Fibroblast of skin of abdomen (primary cell): ENCODE measurements at places on chromosomes 7 and 10.
A peak's percentile ranks its signal among the peaks of the same experiment; 100 is the strongest.

- peak; percentile 44 for DNase-seq
Observed at GRCh38 chr10:103278862-103279298, 1.9 kb downstream of the INA start.

DNA sequence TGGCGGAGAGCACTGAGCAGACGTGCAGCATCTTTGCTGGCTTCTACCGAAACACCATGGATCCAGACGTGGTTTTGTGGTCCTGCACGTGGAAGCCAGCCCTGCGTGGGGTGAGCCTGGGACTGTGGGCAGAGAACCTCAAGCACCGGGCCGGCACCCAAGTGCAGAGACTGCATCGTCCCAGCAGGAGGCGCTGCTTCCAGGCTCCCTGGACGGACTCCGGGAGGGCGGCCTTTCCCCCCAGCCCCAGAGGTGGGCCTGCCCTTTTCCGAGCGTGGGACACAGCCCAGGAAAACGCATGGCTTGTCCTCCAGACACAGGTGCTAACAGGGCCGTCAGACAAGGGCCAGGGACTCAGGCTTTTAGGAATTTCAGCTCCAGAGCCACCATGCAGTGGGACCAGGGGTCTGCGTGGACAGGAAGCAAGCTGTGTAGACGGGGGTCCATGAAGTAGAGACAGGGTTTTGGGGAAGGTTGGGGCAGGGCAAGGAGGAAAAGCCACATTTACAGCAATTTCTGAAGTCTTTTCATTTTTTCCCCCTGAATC lies 303.9 kb downstream of the WDR37 start:
- DNase-seq: peak; percentile 32

DNA sequence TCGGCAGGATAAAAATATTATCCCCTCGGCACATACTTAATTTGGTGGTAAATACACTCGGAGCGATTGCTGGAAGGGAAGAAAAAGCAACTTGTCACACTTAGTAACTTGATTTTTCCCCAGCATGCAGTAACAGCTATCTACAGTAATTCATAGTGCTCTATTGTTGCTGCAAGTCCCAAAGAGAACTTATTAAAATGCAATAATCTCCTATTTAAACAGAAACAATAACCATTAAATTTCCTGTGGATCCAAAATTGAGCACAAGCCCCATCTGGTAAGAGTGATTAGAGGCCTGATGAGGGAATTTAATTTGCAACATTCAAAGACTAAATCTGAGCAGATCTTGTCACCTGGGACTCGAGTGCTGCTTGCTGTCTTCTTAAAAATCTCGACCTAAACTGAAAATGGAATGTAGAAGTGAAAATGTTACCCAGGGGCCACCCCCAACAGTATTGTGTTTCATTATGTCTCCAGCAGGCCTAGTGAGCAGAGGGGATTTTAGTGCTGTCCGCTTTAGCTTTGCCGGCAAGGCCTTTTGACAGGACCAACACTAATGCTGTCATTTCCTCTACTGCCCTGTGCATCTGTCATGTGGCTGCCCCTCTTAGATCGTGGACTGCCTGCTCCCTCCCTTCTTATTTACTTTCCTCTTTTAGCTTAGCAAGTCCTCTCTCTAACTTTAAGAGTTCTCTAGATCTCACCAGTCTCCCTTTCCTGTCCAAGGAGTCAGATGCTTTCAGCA lies 639.7 kb downstream of the AUTS2 start:
- no peak for DNase-seq

DNA sequence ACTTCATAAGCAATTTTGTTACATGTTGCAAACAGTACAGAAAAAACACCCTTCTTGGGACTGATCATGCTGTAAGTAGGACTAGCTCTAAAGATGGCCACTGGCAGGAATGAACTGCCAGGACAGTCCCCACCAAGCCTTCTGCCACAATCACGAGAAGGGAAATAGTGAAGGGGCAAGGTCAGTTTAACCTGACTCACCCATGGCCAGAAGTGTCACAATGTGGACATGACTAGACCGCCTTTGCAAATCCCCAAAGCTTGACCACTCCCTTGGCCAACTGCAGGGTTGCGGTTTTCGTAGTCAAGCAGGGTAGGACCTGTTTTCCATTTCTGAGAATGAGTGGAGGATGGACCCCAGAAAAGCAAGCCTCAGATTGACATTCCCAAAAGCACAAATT lies 19.4 kb upstream of the FRAT2 start:
- no peak for DNase-seq

DNA sequence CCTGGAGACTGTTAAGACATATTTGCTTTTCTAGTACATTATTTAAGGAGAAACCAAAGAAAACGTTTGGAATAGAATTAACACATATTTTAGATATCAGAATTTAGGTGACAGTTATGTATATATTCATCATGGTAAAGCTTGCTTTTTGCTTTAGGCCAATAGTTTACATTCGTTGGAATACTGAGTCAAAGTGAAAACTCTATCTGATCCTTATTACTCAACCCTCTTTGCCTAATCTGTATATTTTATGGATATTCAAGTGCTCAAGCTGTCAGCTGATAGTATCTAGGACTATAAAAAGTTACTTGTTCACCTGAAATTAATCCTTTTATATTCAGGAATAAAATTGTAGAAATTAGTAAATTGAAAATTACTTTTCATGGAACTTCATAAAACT lies 61.1 kb downstream of the VPS50 start:
- no peak for DNase-seq

GRCh38 chr7:154541606-154542005 lies 461.3 kb downstream of the PAXIP1 start:
- DNase-seq: no peak

DNA sequence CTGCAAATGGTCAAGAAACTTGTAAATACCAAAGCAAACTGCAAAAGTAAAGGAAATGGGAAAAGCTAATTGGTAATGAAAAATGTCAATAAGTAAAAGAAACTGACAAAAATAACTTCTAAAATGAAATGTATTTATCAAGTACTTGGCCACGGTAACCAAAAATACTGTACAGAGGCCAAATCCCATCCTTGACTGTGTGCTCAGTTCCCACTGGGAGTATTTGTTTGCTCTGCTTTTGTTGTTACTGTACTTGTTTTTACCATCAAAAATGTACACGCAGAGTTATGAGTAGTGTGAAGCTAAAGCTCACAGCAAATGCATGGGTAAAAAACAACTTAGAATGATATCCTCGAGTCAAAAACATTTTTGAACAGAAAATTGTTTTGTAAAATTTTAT lies 31.1 kb downstream of the ENKUR start:
- DNase-seq: no peak

- peak; percentile 35 for DNase-seq
Observed at GRCh38 chr10:118216571-118217170, 125.5 kb downstream of the FAM204A start.

- peak; percentile 58 for DNase-seq
Observed at GRCh38 chr10:71713135-71714030, 6.2 kb downstream of the C10orf105 start.

GRCh38 chr10:59700709-59701108 lies 8.9 kb downstream of the SLC16A9 start:
- DNase-seq: no peak

GRCh38 chr10:5465976-5466450 lies 33.4 kb downstream of the CALML5 start:
- DNase-seq: no peak

DNA sequence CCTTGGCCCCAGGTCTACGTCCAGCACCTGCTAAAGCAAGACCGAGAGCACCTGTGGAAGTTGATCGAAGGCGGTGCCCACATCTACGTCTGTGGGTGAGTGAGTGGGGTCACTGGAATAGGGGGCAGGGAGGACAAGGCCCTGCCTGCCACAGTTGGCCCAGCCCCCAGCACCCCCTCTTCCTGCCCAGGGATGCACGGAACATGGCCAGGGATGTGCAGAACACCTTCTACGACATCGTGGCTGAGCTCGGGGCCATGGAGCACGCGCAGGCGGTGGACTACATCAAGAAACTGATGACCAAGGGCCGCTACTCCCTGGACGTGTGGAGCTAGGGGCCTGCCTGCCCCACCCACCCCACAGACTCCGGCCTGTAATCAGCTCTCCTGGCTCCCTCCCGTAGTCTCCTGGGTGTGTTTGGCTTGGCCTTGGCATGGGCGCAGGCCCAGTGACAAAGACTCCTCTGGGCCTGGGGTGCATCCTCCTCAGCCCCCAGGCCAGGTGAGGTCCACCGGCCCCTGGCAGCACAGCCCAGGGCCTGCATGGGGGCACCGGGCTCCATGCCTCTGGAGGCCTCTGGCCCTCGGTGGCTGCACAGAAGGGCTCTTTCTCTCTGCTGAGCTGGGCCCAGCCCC lies 8.1 kb downstream of the TMEM120A start:
- DNase-seq: no peak

- peak; percentile 51 for DNase-seq
Observed at GRCh38 chr10:61754587-61755550, 92.1 kb downstream of the CABCOCO1 start.

DNA sequence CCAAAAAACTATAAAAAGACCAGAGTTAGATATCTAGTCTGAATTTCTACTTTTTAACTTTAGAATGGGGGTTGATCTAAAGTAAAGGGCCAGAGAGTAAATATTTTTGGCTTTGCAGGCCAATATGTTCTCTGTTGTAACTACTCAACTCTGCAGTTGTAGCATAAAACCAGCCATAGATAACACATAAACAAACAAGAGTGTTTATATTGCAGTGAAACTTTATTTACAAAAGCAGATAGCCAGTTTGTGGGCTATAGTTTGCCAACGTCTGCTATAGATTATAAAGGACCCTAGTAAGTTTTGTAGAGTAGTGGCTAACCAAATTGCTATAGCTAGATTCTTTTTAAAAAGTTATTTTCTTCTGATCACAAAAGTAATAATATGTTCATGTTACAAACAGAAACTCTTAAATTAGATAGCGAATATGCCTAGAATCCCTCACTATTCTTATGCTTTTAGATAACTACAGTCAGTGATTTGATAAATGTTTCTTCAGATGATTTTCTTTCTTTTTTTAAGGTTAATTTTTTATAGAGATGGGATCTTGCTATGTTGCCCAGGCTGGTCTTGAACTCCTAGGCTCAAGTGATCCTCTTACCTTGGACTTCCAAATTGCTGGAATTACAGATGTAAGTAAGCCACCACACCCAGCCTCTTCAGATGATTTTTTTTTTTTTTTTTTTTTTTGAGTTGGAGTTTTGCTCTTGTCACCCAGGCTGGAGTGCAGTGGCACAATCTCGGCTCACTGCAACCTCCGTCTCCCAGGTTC lies 23.6 kb upstream of the HBP1 start:
- no peak for DNase-seq

GRCh38 chr10:31768467-31768866 lies 160.2 kb downstream of the ARHGAP12 start:
- DNase-seq: peak; percentile 84

DNA sequence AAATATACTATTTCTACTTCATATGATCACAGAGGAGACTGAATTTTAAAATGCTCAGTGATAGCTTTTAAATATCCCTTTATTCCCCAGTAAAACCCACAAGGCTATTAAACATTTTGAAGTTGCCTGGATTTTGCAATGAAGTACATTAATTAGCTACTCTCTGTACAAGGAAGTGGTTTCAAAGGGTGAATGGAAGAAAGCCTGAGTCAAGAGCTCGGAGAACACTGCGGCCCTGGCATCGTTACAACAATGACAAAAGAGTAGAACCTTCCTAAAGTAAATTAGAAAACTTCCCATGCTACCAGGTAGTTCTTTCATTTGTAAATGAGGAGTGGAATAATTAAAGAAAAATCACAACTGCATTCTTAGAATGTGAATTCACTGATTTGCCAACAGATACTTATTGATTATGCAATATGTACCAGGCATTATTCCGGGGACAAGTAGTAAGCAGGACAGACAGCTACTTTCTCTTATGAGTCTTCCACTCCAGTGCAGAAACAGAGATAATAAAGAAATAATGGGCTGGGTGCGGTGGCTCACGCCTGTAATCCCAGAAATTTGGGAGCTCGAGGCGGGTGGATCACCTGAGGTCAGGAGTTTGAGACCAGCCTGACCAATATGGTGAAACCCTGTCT lies 63.0 kb downstream of the ZNF22 start:
- DNase-seq: no peak

DNA sequence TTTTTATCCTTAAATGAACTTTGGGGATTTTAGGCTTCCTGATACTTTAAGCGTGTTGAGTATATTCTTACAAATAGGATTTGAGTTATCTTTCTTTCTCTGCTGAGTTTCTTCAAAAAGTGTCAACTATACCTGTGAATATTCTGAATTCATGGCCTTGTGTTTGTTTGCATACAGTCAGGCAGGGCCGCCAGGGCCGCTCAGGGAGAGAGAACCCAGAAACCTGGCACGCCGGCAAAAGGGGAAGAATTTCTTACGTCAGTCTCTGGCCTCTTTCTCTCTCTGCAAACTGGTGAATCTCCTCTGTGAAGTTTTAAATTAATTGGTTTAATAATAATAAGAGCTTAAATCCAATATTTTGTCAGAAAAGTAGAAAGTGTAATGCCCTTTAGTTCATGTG lies 29.3 kb upstream of the BNIP3 start:
- DNase-seq: no peak

DNA sequence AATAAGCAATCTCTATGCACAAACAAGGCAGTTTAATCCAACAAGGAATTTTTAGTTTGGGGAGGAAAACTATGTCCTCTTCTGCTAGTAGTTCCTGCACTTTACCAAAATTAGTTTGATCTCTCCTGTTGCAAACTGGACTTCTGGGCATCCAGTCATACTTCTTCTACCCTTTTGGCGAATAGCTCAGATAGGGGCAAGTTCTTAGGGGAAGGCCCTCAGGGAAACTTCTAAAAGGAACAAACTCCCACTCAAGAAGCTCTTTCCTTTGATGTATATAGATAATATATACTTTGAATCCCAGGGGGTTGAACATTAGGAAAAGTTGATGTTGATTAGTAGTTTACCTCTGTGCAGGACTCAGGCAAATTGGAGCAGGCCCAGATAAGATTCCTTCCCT lies 21.5 kb upstream of the PPP1R17 start:
- no peak for DNase-seq

- DNase-seq: no peak
Observed at GRCh38 chr7:1317646-1318045, 85.0 kb downstream of the UNCX start.

DNA sequence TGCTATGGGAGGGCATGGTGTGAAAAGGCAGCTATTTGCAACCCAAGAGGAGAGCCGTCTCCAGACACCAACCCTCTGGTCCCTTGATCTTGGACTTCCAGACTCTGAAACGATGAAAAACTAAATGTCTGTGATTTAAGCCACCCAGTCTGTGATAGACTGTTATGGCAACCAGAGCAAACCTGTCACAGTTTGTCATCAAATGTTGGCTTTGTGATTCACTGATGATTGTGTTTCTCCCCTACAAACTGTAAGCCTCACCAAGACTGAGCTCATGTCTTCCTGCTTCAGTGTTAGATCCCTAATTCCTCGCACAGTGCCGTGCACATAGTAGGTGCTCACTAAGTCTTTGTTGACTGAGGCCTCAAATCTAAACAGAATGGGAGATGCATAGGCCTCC lies 224.6 kb upstream of the PITRM1 start:
- DNase-seq: no peak

GRCh38 chr10:8978100-8978499 lies 923.6 kb downstream of the GATA3 start:
- no peak for DNase-seq

DNA sequence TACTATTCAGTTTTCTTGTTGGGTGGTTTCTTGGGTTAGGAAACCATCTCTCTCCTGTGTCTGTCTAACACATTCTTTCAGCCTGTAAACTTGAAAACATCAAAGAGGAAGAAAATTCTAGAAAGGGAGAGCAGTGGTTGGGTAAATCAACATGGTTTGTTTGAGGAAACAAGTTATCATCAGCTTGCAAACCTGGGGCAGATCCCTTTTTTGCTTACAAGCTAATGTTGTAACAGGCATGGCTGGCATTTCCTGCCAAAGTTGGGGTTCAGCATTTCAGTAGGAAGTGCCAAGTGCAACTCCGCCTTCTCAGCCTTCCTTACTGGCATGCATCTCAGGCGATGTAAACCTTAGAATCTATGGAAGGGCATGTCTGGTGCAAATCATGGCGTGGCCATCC lies 112.6 kb downstream of the EEPD1 start:
- no peak for DNase-seq
